Motor neuron (in vitro differentiated cells): ENCODE measurements at places on chromosomes 3 and 15. TPM values are rescaled to one million over a fixed set of nuclear protein-coding genes. Genes with fewer than 3 reads are reported as not detected.

The XCR1 gene
- 0.05 and 0.16 TPM in 2 replicates for total RNA-seq

The ECE2 gene
- 0.60 TPM in 1 of 2 replicates, not detected in the other for total RNA-seq

The CRYGS gene
- 2.3 and 3.0 TPM in 2 replicates for total RNA-seq

The SLC9C1 gene
- not detected in 2 replicates for total RNA-seq

The PPP2R3A gene
- 19.0 and 20.3 TPM in 2 replicates for total RNA-seq

The ATP2C1 gene
- total RNA-seq, result 44.5 and 46.8 TPM in 2 replicates
